Mesendoderm (in vitro differentiated cells): ENCODE measurements at places on chromosomes 13 and 19.

- no peak for DNase-seq
These were observed 204.3 kb downstream of the SUCLA2 start for GRCh38 chr13:47796816-47797215.

- no peak for DNase-seq
These were observed 17.4 kb downstream of the PPFIA3 start for GRCh38 chr19:49136771-49137171.

DNA sequence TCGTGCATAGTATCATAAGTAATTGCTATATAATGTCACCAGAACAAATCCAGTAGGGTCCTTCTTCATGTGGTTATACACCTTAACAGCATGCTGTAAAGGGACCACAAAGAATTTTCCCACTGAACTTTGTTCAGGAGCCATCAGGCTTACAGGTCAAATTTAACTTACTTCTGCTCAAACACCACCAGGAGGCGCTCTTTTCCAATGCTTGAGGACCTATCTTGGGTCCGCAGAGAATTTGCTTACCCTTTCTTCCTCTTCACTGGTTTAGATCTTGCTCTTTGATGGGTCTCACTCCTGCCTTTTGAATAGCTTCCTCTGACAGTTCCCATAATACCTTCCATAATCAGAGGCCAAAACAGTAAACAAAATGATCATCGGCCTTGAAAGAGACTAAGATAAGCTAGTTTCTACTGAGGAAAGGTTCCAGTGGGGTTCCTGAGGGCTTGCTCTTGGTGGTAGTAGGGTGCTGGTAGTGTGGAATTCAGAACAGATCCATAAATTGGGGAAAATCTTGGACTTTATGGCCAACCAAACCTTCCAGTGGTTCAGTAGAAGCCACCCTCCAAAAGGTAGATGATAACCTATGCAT is 37.4 kb downstream of the SCGB2B2 start:
- peak; percentile 77 for DNase-seq

DNA sequence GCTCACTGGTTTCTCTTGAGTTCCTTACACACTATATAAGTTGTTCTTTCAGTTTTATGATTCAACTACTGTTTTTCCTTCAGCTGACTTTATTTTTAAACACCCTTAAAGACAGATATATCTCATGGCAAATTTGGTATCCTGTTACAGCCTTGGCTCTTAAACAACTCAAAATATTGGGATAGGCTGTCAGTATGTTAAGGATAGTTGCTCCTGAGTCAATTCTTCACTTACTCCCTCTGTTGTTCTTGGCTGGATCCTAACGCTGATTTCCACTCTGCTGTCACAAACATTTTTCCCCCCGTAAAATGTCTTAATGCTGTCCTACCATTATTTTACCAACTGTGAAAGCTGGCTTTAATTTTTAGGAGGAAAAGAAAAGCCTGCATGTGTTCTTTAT is 1.2 kb downstream of the KCNRG start:
- DNase-seq: no peak

DNA sequence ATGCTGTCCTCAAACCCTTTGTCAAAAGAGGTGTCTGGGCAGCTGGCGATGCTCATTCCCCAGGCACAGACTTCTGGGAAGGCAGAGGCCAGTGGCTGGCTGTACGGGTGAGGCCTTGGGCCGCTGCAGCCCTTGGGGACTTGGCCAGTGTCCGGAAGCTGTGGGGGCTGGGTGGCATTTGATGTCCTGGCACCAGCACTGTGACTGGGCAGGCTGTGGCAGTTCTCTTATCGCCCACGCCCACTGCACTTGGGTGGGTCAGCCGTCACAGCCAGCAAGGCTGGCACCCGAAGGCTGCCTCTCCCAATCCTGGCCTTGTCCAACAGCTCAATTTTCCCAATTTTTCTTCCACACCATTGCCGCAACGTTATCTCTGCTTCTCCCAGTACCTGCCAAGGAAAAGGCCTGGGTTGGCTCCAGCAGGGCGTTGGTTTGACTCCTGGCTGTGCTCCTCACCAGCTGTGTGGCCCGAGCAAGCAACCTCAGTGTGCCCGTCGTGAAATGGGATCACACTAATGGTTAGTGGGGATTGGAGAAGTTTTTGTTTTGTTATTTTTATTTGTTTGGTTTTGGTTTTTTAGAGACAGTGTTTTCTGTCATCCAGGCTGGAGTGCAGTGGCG is 12.7 kb upstream of the SLC44A2 start:
- no peak for DNase-seq

DNA sequence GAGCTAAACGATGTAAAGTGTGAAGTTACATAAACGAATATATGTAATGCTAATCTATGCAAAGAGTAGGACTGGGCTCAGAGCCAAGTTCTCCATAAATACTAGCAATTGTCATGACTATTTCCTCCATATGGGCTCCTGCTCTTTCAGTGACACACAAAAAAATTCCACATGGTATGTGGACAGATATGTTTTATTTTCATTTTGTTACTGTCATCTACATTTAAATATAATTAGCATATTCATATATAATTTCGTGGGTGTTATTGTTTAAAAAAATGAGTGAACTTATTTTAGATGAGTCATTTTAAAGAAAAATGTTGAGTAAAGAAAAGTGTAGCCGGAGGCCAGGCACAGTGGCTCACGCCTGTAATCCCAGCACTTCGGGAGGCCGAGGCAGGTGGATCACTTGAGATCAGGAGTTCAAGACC is 5.0 kb upstream of the IGSF23 start:
- no peak for DNase-seq

- peak; percentile 83 for DNase-seq
These were observed 102.3 kb upstream of the ABCC4 start for GRCh38 chr13:95403349-95404140.

GRCh38 chr13:23159760-23160637 is 20.8 kb upstream of the SGCG start:
- peak; percentile 82 for DNase-seq

GRCh38 chr19:38190793-38191192 is 33.2 kb downstream of the DPF1 start:
- DNase-seq: no peak

DNA sequence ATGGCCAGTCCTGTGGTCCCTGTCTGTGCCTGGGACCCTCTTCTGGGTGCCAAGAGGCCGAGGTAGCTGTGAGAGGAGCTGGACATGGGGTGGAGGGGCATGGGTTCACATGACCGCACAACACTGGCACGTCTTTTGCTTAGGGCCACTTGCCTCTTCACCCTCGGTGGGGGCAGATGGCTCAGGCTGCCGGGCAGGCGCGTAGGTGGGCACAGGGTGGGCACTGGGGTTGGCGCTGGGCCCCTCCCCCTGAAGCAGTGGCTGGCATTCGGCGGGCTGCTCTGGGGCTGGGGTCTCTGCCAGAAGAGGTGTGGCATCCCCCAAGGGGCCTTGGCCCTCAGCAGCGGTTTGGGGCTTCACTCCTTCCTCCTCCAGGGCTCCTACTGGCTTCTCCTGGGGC is 8.4 kb downstream of the PALM3 start:
- no peak for DNase-seq

DNA sequence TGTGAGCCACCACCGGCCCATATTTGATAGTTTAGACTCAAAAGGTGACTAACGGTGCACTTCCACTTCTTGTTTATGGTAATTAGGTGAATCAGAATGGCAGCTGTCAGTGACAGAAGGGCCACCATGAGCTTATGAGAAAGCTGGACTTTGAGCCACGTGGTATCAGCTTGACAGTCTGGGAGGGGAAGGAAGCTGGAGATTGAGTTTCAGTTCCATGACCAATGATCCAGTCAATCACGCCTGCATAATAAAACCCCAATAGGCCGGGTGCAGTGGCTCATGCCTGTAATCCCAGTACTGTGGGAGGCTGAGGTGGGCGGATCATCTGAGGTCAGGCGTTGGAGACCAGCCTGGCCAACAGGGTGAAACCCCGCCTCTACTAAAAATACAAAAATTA is 8.2 kb downstream of the EID2B start:
- no peak for DNase-seq
